Bone marrow (tissue), 2 donors: ENCODE measurements at places on chromosomes 13 and 19.

DNA sequence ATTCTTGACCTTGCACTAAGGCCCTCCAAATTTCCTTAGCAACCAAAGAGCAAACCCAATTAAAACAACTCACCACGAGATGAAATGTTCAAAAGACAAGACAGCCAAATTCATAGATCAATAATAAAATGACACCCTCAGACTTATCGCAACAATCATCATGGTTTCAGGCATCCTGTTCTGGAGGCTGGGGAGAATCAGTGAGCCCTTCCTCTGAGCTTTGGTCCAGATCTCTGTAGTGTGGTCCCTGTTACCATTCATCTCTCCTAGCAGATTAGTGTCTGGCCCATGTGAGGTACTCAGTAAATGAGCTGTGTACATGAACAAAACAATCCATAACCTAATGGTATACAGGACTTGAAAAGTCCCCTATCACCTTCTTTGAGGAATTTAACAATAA is 12.2 kb downstream of the LCP1 start:
- no peak for DNase-seq

DNA sequence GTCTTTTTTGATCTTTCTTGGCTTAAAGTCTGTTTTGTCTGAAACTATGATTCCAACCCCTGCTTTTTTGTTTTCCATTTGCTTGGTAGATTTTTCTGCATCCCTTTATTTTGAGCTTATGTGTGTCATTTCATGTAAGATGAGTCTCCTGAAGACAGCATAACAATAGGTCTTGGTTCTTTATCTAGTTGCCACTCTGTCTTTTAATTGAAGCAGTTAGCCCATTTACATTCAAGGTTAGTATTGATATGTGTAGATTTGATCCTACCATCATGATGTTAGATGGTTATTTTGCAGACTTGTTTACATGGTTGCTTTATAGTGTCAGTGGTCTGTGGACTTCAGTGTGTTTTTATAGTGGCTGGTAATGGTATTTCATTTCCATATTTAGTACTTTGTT is 1678.9 kb downstream of the PCDH9 start:
- DNase-seq, result no peak

- no peak for DNase-seq
These were observed 25.7 kb downstream of the CEBPG start for GRCh38 chr19:33399081-33399744.

DNA sequence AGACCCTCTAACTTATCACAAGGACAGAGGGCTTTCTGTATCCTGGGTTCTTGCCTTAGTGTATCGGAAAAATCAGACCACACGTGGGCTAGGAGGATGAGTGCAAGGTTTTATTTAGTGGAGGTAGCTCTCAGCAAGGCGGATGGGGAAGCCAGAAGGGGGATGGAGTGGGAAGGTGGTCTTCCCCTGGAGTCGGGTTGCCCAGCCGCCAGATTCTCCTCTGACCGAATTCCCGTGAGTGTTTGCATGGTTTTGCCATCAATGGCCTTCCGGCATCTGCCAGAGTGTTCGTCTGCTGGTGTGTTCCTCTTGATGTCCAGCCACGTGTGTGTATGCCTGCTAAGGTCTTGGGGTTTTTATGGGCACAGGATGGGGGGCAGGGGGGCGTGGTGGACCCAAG is 1335.1 kb upstream of the SPRY2 start:
- DNase-seq, result no peak

DNA sequence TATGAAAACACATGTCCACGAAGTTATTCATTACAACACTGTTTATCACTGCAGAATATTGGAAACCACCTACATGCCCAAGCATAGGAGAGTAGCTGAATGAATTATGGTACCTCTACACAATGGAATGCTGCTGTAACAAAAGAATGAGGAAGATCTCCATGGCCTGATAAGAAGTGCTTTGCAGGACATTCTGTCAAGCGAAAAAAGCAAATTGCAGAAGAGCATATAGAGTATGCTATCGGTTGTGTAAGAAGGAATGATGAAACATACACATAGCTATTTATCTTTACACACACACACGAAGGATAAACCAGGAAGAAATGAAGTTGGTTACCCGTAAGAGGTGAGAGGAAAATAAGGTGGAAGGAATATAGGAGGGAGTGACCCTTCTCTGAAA is 37.5 kb upstream of the CEACAM20 start:
- no peak for DNase-seq

GRCh38 chr13:32246468-32246867 is 68.7 kb downstream of the ZAR1L start:
- peak; percentile 63 for DNase-seq

GRCh38 chr19:41098762-41099161 is 10.5 kb downstream of the CYP2A13 start:
- DNase-seq, result no peak
